Nucleus accumbens (tissue), 56 donors: ENCODE measurements at places on chromosomes 16 and 17.

- no peak for DNase-seq
Measured at GRCh38 chr17:65627108-65627507, 65.7 kb upstream of the AXIN2 start.

GRCh38 chr16:31385680-31386079, 7.5 kb upstream of the ITGAD start:
- no peak for DNase-seq

GRCh38 chr16:46918905-46919792, 35.0 kb downstream of the GPT2 start:
- DNase-seq = no peak

DNA sequence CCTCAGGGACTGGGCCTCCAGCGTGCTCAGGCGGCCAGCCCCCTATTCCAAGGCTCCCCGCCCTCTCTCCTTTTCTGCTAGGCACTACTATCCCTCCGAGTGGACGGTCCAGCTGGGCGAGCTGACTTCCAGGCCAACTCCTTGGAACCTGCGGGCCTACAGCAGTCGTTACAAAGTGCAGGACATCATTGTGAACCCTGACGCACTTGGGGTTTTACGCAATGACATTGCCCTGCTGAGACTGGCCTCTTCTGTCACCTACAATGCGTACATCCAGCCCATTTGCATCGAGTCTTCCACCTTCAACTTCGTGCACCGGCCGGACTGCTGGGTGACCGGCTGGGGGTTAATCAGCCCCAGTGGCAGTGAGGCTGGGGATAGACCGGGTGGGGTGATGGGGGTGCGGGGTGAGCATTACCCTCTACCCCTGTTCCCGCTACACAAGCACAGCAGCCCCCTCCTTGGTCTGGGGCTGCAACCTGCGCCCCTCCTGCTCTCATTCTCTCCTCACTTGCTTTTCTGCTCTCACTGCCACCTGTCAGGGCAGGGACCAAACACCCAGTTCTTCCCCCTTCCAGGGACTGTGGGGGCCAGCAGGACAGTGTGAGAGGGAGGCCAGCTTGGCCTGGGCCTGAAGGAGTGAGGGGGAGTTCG, 1.1 kb downstream of the PRSS41 start:
- DNase-seq = no peak

DNA sequence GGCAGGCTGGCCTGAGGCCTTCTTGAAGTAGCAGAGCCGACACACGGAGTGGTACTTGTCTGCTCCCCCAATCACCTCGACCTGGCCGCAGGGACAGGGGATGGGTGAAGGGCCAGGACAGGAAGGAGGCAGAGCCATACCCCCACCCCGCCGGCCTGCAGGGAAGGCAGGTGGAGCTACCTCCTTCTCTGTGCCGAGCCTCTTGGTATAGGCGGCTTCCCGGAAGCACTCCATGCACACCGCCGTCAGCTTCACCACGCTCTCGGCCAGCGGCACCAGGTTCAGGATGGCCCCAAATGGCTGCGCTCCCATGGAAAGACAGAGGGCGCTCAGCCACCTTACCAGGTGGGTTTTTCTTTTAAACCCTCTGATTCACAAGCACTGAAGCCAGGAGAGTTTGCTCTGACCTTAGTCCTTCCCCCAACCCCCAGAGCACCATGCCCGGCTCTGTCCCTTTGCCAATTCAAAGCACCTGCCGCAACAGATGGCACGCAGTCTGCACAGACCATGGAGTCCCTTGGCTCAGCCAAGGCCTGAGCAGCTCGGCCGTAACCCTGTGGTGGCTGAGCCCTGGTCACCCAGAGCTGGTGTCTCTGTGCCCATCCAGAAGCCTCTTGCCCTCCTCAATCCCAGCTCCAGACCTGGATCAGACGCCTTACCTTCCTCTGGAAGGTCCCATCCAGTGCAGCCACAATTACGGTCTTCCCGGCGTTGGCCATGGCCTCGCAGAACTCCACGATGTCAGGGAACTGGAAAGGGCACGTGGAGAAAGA, 6.7 kb downstream of the SYNGR2 start:
- no peak for DNase-seq
